ENCODE measurements at places on chromosomes 7 and 10.

GRCh38 chr10:95920798-95921426 is 13.1 kb downstream of the CC2D2B start:
- no peak for DNase-seq

- peak; percentile 53 for DNase-seq
Measured at GRCh38 chr7:84248267-84248666, 53.7 kb upstream of the SEMA3A start.

DNA sequence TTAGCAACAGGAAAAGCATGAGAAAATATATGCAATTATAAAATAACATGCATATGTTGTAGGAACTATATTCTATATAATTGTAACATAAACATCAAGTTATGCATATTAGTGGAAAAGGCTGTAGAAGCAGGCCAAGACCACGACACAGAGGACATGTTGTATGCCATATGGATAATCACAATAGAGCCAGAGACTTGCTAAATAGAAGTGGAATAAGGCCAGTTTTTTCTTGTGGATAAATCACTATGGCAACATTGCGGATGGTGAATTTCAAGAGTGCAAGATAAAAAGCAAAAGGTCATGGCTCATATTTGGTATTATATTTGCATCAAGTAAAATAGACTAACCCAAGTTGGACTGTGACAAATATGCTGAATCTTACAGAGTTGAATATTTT is 93.0 kb downstream of the PCDH15 start:
- no peak for DNase-seq

DNA sequence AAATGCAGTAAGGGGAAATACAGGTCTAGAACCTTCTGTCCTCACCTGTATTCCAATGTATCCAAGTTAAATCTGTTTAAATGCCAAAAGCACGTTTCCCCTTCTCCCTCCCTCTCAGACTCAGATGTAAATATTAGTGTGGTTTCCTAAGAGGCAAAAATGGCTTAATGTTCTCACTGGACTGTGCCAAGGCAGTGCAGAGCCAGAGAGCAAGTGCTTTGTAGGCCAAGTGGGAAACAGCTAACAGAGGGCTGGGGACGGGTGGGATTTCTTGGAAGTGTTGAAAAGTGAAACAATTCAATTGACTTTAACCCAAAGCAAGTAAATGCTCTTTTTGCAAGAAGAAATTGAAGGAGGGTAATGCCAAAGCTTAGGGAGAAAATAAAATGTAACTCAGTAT is 103.1 kb downstream of the GSAP start:
- DNase-seq: no peak

GRCh38 chr7:3174515-3175284 is 126.4 kb upstream of the SDK1 start:
- DNase-seq: no peak

DNA sequence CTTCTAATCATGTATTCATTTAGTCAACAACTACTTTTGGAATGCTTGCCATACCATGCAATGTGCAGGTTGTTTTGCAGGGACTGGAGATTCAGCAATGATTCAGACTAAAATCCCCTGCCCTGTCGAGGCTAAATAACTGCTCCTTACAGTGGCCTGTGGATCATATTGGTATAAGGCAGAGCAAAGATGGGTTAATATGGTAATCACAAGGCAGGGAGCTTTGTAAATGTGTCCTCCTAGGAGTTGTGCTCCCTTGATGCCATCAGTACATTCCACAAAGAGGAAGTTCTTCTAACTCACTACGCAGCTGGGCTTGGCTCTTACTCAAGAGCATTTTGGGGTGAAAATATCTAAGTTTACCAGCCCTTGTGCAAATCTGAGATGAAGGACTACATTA is 614 bp upstream of the IFIT2 start:
- peak; percentile 53 for DNase-seq

DNA sequence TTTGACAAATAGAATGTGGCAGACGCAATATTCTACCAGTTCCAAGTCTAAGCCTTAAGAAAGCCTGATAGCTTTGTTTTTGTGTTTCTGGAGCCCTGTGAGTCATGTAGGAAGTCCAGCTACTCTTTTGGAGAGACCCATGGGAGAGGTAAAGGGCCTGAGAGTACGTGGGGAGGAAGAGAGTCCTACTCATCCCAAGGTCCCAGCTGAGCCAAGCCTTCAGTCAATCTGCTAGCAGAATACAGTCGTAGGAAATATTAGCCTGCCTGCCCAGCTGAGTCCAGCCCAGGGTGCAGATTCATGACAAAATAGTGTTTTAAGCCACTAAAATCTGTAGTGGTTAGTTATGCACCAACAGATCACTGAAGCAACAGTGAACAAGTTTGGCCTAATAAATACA is 9.0 kb upstream of the GNA12 start:
- DNase-seq: peak; percentile 32

DNA sequence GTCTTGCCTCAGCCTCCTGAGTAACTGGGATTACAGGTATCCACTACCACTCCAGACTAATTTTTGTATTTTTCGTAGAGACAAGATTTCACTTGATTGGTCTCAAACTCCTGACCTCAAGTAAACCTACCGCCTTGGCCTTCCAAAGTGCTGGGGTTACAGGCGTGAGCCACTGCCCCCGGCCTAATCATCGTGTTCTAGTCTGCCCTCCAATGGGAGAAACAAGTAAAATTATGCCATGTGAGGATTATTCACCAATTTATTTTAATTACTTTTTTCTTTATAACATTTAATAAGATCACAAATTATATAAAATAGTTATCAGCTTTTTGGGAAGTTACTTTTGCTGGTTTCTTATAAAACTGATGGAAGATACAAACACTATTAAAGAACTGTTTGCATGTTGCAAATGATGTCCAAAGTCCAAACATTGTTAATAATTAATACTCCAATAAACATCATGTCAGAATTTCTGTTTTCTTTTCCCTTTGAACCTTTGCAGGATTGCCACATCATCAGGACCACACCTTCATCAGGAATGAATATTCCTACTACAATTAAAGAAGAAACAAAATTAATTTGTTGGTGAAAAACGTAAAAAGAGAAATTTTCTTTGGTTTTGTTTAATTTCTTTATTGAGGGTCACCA is 786 bp upstream of the AKR1C4 start:
- no peak for DNase-seq

Measured in fibroblast of lung (primary cell).